Ascending aorta (tissue), 2 donors: ENCODE measurements at places on chromosomes 4 and X.

DNA sequence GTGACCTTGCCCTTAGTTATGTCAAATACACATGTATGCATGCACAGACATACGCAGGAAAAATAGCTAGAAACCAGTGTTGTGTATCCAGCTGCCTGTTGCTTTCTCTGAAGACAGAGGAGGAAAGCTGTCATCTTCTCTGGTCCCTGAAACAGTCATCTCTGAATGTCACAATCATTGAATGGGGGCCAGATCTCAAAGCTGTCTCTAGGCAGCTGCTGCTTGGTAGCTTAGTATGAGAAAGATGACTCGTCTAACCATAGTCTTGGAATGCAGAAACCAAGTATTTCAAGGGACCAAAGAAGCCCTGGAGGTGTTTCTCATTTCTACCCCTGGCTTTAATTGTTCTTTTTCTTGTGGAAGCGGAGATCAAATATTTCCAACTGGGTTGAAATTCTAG lies 4.0 kb downstream of the GRIA3 start:
- no peak for DNase-seq

DNA sequence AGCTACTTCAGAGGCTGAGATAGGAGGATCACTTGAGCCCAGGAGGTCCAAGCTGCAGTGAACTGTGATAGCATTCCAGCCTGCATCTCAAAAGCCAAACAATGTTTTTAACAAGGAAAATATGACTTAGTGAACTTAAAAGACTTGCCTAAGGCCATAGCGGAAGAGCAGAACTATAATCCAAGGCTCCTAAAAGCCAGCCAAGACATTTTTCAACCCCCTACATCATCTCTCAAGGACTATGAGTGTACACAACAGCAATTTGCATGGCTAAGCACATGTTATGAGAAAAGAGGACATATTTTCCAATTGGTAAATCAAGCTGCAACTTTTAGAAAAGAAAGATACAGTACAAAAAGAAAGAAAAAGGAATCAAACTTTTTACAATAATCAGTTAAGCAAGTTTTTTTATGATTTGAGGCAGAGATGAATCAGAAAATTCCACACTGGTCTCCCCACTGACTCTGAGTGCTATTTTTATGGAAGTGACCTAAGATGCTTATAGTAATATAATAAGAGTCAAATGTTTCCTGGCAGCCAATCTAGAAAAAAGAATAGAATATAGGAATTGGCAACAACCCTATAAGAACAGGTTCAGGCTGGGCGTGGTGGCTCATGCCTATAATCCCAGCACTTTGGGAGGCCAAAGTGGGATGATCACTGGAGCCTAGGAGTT lies 9.8 kb upstream of the ACOT9 start:
- no peak for DNase-seq

GRCh38 chrX:48910926-48911411 lies 477 bp downstream of the SLC35A2 start:
- no peak for DNase-seq

DNA sequence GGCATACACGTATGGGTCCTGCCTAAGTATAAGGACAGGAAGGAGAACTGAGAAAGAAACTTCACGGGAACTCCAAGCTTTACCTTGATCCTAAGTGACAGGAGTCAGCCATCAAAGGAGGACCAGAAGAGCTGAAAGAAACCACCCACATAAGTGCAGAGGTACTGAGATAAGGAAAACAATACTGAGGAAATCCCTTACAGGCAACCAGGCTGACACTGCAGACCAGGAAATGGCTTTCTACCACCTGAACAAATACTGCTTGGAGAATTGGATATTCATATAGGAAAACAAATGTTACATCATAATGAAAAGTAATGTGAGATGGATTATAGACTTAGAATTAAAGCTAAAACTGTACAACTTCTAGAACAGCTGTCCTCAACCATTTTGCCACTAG lies 127.0 kb downstream of the IL15 start:
- DNase-seq: no peak

DNA sequence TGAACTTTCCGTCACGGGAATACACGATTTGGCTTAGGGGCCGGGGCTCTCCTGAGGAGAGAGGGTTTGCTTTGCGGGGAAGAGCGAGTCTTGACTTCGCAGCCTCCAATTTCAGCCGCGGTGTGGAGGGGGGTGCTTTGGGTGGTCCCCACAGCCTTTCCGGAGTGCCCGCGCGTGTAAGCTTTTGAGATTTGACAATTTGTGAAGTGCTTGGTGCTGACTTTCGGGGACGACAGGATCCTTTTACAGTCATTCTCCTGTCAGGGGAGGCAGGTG lies 355 bp downstream of the SCML1 start:
- DNase-seq: no peak

GRCh38 chr4:37503261-37503660 lies 182.9 kb downstream of the RELL1 start:
- no peak for DNase-seq

GRCh38 chr4:133146574-133147241 lies 2.4 kb upstream of the PCDH10 start:
- DNase-seq: peak; percentile 76

GRCh38 chr4:40888933-40889332 lies 139.2 kb downstream of the NSUN7 start:
- no peak for DNase-seq

- DNase-seq: no peak
These were observed 12.4 kb upstream of the PACRGL start for GRCh38 chr4:20687864-20688263.

DNA sequence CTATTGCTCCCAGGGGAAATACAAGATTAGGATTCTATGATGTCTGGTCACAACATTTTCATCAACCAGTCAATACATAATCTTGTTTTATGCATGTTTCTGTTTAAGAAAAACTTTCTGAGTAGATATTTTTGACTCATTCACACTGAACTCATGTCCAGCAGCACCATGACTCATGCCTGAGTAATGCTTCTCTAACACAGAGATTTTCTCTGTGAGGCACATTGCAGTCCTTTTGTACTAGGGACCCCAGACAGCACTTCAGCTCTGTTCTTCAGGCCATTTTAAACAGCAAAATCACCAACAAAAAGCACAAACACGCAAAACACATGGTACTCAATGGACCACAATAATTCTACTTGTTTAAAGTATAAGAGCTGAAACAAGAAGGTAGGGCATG lies 83.6 kb downstream of the MXRA5 start:
- DNase-seq: no peak

DNA sequence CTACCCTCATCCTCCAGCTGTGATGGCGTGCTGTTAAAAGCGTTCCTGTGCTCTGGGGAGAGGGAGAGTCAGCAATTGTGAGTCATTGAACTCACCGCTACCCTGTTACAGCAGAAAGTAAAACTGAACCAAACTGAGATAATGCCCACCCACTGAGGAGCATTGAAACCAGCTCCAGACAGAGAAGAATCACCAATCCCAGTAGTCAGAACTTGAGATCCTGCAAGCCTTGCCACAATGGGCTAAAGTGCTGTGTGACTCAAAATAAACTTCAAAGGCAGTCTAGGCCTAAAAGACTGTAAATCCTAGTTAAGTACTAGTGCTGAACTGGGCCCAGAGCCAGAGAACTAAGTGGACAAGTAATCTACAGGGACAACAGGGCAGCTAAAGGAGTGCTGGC lies 1394.2 kb upstream of the DIAPH2 start:
- no peak for DNase-seq

DNA sequence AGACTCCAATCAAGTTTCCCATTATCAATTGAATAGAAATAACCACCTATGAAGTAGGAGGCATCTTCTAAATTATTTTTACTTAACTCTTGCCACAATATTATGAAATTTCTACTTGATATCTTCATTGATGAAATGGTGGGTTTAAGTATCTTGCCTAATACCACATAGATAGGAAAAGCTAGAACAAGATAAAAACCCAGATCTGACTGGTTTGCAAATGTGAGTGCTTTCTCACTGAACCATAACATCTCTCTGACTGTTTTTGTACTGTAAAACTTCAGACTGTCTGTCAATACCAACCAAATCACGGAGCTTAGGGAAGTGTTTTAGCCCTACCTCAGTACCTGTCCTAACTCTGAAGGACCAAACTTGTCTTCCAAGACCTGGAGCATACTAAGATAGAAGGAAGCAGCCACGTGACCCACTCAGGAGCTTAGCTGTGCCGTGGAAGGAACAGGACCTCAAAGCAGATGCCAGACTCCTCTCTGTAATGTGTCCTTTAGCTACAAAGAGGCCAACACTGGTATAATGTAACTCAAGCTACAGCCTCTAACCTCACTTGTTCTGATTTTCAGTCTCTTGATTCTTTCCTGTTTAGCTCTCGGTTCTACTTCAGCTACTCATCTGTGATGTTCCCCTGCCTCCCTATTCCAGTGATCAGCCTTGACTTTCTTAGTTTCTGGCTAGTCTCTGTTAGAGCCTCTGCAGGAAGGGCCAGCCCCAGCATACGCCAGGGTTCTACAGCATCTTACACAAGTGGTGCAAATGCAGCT lies 84.4 kb downstream of the LRP2BP start:
- DNase-seq: no peak

- no peak for DNase-seq
These were observed 149.6 kb downstream of the INPP4B start for GRCh38 chr4:142696334-142697122.

DNA sequence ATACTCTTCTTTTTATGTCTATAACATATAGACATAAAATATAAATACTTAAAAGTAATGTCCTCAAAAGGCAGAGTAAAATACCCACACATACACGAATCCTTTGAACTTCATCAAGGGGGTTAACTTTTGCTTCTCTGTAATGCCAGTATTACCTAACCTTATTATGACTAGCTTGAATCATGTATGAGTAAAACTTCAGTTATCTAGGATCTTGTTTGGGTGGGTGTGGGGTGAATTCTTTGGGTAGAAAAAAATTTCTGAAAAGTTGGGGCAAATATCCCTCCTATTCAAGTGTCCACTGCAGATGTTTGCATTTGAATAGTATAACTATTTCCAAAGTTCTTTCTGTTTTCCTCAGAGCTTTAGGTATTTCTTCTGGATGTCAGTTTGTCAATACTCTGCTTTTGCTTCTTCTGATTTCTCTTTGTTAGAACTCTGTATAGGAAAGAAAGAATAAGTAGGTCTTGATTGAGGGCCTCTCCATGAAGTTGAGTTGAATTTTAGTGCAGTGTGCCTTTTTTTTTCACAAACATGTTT lies 173.8 kb downstream of the ADGRL3 start:
- no peak for DNase-seq

DNA sequence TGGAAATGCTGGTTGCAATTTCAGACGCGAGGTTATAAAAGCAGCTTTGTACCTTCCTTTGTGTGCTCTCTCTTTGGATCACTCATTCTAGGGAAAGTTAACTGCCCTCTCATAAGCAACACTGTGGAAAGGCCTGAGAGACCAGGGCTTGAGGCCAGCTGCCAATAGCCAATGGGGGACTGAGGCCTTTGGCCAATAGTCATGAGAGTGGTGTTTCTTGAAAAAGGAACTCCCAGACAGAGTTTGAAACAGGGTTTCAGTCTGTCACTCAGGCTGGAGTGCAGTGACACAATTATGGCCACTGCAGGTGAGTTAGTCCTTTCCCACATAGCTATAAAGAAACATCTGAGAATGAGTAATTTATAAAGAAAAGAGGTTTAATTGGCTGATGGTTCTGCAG lies 524.7 kb upstream of the SMIM31 start:
- no peak for DNase-seq

- DNase-seq: no peak
These were observed 59.7 kb upstream of the IL15 start for GRCh38 chr4:141576585-141577110.

DNA sequence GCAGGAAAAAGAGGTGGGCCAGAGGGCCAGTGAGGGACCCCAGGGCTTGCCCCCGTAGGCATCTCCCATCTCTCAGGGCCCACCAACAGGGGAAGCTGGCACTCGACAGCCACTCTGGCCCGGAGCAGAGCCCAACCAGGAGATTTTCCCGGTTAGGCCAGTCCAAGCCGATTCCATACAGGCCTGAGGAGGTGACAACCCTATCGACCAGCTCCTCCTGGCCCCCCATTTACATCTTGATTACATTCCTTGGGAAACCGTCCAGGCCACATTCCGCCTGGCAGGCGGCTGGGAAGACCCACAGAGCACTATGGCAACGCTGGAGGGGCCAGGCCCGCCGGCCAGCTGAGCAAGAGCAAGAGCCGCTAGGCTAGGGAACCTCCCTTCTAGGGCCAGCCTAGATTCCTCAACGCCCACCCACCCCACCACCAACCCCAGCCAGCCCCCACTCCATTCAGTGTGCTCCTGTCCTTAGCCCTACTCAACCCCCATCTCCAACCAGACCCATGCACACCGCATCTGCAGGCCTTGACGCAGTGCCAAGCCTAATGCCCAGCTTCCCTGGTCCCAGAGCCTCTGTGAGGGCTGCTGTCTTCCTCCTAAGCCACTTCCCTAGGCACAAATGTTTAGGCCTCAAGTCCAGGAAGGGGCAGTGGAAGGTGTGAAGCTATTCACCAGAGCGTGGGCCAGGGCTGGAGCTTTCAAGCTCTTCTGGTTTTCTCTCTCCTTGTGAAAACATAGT lies 161.2 kb downstream of the EFNB1 start:
- DNase-seq: peak; percentile 64

DNA sequence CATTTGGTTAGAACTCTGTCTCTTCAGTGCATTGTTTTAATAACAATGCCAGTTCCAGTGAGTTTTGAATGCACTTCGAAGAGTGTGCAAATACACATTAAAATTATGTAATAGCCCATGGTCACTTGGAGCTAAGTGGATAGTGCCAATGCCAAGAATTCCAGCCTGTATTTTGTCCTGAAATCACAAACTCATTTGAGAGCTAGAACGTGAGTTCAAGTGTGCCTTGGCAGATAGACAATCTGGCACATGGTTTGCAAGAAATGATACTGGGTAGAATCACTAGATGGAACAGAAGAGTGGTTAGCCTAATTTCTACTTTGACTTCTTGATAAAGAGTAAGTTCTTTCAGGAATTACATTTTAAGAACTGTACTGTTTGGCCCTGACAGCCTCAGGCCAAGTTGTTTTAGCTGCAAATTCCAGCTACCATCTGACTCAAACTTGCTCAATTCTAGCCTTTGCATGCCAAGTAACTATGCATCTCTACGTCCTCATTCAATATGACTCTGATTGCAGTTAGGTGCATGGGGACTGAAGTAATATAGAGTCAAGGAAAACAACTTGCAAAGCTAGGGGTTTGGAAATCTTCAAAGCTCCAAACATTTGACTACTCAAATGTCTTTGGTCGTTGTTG lies 131.9 kb upstream of the SMIM31 start:
- no peak for DNase-seq

- DNase-seq: no peak
These were observed 42.9 kb upstream of the TAB3 start for GRCh38 chrX:30931920-30932319.

- no peak for DNase-seq
These were observed 317.5 kb upstream of the GRIA3 start for GRCh38 chrX:122866532-122866931.
